ENCODE measurements at places on chromosomes 6 and 20. TPM values are rescaled to one million over a fixed set of nuclear protein-coding genes. Genes with fewer than 3 reads are reported as not detected.

- H3K4me3 ChIP-seq = no peak overlapping the region
- H3K27me3 ChIP-seq = no peaks in the 10 kb centered on the region
- no peak overlapping the region for H3K27ac ChIP-seq
- peaks cover 88% of the 10 kb centered on the region for H3K4me1 ChIP-seq
Measured at GRCh38 chr20:53844259-53844658, 226.1 kb downstream of the BCAS1 start.

- H3K4me1 ChIP-seq = no peaks in the 10 kb centered on the region
- no peak overlapping the region for H3K27ac ChIP-seq
- no peak for DNase-seq
- no peaks in the 10 kb centered on the region for H3K27me3 ChIP-seq
- H3K4me3 ChIP-seq = no peak overlapping the region
- no peaks in the 10 kb centered on the region for H3K36me3 ChIP-seq
Measured at GRCh38 chr6:102662851-102663250, 1269.3 kb downstream of the GRIK2 start.

Gene UNC5CL
- 1.1 TPM for total RNA-seq

Gene ELOVL4
- total RNA-seq = 1.8 TPM

Gene TSPO2
- not detected for total RNA-seq

Gene PMEPA1
- total RNA-seq = 4.4 TPM

Gene MYH7B
- 0.48 TPM for total RNA-seq
